ENCODE measurements at places on chromosomes 13 and 19.

DNA sequence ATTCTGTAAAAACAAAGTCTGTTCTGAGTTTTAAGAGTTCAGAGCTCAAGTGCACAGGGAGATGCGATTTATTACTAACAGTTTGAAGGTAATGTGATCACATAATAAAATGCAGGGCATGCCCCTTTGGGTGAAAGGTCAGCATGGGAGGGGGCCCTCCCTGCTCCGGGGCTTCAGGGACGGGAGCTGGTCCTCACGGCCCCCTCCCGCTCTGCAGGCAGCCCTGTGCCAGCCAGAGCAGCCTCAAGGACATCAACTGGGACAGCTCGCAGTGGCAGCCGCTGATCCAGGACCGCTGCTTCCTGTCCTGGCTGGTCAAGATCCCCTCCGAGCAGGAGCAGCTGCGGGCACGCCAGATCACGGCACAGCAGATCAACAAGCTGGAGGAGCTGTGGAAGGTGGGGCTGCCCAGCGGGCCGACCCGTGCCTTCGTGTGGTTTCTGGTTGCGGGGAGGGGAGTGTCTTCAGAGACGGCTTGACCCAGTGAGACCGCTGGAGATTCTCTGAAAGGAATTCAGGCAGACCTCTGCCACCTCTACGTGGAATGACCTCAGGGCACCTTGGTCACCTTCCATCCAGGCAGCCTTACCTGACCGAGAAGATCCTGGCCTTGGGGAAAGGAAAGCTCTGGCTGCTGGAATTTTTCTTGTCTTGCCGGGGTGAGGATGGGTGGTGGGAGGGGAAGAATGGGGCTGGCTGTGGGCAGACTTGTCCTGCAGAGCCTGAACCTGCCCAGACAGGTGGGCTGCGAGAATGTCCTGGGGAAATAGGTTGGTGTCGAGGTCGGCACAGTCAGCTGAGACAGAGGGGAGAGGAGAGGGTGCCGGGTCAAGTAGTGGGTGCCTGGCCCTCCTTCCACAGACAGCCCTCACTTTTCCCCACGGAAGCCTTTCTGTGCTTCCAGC, 19.0 kb downstream of the UPF1 start:
- DNase-seq = no peak

- no peak for DNase-seq
Observed at GRCh38 chr13:37475966-37476365, 122.6 kb downstream of the POSTN start.

DNA sequence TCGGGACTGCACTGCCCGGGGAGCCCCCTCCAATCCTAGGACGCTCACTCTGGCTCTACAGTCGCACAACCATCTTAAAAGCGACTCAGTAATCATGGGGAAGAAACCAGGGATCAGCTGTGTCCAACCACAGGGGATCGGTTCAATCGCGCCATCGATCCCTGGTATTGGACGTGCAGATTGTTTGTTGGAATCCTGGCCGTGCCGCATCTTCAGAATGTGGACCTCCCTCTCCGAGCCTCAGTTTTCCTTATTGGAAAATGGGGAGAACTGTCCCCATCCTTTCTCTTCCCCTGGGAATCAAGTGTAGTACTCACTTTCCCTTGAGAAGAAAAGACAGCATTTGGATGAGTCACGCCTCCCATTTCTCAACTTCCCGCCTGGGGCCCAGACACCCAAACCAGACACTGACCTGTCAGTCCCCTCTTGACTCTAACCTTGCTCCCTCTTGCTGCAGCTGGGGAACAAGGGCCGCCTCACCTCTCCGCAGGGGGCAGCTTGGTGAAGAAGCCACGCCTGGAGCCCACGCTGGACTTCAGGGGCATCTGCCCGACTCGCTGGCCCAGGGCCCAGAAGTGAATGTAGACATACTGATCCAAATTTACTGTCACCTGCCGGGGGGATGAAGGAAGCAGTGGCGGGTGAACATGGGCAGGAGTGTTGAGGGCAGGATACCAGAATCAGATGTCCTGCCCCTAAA, 17.6 kb downstream of the EMP3 start:
- no peak for DNase-seq

DNA sequence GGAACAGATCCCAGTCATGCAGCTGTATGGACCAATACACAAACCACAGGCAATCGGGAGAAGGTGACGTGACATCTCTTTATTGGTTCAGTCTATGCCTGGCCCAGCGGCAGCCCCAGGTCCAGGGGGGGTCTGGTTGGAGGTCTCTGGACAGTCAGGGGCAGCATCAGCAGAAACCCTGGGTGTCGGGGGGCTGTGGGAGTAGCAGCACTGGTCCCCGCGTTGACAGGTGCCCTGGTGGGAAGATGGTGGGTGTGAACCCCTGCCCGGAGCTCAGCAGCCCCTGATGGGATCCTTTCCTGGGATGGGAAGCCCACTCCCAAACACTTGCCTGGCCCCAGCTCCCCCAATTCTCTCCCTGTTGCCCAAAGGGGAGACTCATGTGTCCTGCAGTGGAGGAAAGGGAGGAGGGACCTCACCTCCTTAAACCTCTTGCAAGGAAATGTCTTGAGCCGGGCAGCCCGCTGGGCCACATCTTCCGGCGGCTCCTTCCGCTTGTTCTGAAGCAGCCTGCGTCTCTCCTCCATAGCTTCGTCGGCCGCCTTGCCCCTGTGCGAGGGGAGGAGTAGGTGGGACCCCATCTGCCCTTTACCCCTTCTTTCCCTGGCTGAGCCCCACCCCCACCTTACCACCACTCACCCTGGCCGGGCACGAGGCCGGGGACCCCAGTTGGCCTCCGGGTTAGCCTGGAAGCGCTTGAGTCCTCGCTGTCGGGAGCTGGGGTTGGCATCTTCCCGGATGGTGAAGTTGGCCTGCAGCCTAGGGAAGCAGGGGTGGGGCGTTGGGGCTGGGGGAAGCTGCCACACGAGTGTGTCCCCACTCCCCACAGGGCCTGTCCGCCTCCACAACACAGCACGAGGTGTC, 2.4 kb upstream of the LYL1 start:
- no peak for DNase-seq

DNA sequence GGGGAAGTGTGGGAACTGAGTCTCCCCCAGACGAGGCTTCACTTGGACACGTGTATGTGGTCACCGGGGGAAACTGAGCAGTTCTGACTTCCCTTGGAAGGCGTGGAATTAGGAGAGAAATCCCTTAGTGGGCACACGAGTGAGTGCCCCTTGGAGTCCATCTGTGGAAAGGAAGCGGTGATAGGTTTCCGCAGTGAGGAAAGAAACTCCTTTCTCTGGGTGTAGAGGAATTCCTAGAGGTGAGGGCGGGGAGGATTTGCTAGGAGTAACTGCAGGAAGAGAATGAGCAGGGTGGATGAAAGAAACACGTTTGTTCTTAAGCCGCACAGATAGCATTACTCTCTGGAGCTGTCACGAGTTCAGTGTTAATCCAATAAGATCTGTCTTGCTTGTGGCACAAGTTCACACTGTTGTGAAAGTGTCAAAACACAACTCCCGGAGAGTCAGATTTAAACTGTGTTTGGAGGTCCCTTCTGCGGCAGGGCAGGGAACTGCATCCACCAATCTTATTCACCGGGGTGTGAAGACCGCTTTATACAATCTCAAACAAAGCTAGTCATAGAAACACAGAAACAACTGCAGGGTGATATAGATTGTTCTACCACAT, 1.2 kb downstream of the KL start:
- DNase-seq = peak; percentile 46

DNA sequence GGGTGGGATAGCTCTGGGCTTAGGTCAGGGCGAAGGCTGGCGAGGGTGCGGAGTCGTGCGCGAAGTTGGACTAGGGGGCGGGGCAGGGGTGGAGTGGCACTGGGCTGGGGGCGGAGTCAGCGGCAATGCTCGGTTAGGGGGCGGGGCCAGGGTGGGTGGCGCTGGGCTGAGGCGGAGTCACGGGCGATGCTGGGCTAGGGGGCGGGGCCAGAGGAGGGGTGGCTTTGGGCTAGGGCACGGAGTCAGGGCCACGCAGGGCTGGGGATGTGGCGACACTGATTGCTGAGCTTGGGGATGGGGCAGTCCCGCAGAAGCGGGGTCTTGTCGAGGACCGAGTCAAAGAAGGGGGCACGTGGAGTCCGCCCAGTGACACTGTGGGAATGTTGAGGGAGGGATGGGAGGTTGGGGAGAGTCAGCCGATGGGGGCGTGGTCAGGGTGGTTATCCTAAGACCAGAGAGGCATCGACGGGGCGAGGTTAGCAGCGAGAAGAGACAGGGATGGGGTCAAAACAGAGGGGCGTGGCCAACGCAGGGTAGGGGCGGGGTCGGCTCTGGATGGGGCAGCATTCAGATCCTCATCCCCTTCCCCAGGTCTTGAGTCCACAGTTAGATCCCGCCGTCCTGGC, 8.7 kb downstream of the HOMER3 start:
- peak; percentile 69 for DNase-seq

- DNase-seq = no peak
Observed at GRCh38 chr19:21335721-21336120, 6.5 kb upstream of the ZNF708 start.

Data from gastrocnemius medialis (tissue), 4 donors.